IMR-90 (cell line): ENCODE measurements at places on chromosomes 12 and 14. TPM values are rescaled to one million over a fixed set of nuclear protein-coding genes. Genes with fewer than 3 reads are reported as not detected.
A peak's percentile ranks its signal among the peaks of the same experiment; 100 is the strongest.

GRCh38 chr14:59455411-59455810, 9.8 kb downstream of the GPR135 start:
- peaks cover 10% of the 10 kb centered on the region for H3K4me1 ChIP-seq
- peak; percentile 72 for DNase-seq
- peaks cover 21% of the 10 kb centered on the region for H3K36me3 ChIP-seq
- no peak overlapping the region for H3K4me3 ChIP-seq

DNA sequence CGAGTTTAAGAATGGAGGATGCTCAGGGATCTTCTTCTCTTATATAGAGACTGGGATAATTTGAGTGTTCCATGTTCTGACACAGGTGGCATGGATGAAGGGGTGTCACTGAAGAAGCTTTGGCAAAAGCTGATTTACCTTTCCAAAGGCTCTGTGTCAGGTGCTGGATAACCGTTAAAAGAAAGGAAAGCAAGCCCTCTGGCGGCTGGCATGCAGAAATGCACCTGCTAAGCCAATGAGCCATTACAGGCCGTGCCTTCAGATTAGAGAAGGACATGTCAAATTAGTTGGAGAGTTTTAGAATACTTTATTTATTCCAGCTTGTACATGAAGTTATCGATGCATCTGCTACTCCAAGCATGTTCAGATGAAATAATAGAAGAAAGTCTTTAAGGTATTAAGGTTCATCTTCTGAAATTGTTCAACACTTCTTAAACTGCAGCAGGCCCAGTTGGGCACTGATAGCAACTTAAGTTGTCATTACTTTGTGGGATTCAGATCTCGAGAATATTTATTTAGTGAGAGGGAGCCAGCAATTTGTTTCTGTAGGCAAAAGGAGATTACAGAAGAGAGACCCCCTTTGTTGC, 678.2 kb downstream of the NRXN3 start:
- H3K27me3 ChIP-seq = no peaks in the 10 kb centered on the region
- no peak overlapping the region for H3K27ac ChIP-seq
- peak; percentile 31 for DNase-seq

Gene COL2A1
- not detected in 2 replicates for total RNA-seq

GRCh38 chr14:52272375-52272774, 4.9 kb downstream of the PTGDR start:
- no peak overlapping the region for H3K4me3 ChIP-seq
- H3K4me1 ChIP-seq = peaks cover 4% of the 10 kb centered on the region; the same call in 1 of the 2 replicates
- H3K36me3 ChIP-seq = no peaks in the 10 kb centered on the region
- no peak overlapping the region for H3K27ac ChIP-seq
- DNase-seq = peak; percentile 40
- H3K27me3 ChIP-seq = peaks cover 29% of the 10 kb centered on the region

DNA sequence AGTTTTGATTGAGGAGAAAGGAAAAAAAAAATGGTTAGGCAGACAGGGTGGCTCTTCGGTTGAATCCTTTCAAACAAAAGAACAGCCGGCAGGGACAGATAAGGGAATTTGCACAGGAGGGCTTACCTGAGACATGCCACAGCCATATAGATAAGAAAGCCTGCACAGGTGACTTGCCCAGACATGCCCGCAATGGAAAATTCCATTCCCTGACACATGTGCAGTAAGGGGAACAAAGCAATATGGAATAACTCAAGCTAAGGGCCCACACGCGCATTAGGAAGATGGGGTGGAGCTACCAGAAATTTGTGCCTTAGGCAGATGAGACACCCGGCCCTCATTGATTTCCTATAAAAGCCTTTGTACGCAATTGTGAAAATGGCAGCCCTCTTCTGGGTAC, 86.7 kb downstream of the TMEM260 start:
- H3K27ac ChIP-seq = no peak overlapping the region
- H3K4me1 ChIP-seq = no peaks in the 10 kb centered on the region
- no peak for DNase-seq
- H3K4me3 ChIP-seq = no peak overlapping the region
- H3K27me3 ChIP-seq = peaks cover 2% of the 10 kb centered on the region; the same call in 1 of the 2 replicates

DNA sequence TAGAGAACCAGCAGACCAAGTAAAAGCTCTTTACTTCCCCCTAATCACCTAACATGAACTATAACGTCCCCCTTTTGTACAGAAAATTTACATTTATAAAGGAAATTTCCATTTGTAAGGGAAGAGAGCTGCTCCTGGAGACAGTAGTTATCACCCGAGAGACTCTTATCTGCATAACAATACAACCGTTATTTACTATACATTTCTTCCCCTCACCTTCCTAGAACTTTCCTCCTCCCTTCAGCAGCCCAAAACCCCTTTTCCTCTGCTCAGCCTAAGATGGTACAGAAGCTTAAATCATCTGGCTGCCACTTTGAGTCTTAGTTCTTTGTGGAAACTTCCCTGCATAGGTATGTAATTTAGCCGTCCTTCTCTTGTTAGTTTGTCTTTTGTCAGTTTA, 40.4 kb upstream of the ETV6 start:
- peaks cover 5% of the 10 kb centered on the region for H3K4me1 ChIP-seq
- H3K4me3 ChIP-seq = no peak overlapping the region
- H3K36me3 ChIP-seq = no peaks in the 10 kb centered on the region

Gene PRH2
- 0.28 TPM in 1 of 2 replicates, not detected in the other for total RNA-seq

Gene ADAMTS20
- not detected in 2 replicates for total RNA-seq

- no peaks in the 10 kb centered on the region for H3K36me3 ChIP-seq
- H3K4me1 ChIP-seq = no peaks in the 10 kb centered on the region
- no peak overlapping the region for H3K27ac ChIP-seq
- no peaks in the 10 kb centered on the region for H3K27me3 ChIP-seq
- H3K4me3 ChIP-seq = no peak overlapping the region
Observed at GRCh38 chr14:81625343-81625742, 91.7 kb upstream of the SEL1L start.

GRCh38 chr14:44803239-44803905, 158.4 kb downstream of the KLHL28 start:
- no peak overlapping the region for H3K4me3 ChIP-seq
- H3K36me3 ChIP-seq = no peaks in the 10 kb centered on the region
- peak; percentile 64 for DNase-seq
- no peaks in the 10 kb centered on the region for H3K4me1 ChIP-seq

Gene FAM222A
- under 0.01 TPM in 2 replicates for total RNA-seq

GRCh38 chr12:95637471-95638155, 86.3 kb upstream of the USP44 start:
- H3K4me3 ChIP-seq = no peak overlapping the region
- H3K27me3 ChIP-seq = no peaks in the 10 kb centered on the region
- peak; percentile 100 for DNase-seq

DNA sequence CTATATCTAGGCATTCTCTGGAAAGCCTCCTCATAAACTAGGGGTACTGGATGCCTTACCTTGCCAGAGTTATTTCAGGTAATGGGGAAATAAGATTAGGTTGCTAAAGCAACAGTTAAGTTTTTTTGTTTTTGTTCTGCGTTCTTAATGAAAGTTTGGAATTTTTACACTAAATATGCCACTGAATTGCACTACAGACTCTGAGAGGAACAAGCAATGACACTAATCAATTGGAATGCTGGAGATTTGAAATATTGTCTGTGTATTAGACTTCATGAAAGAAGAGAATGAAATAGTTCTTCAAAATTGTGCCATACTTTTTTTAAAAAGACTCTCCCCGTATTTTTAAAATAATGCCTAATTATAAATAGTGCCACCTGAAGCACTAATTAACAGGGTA, 287.8 kb downstream of the NAV3 start:
- no peak overlapping the region for H3K27ac ChIP-seq
- H3K36me3 ChIP-seq = peaks cover 9% of the 10 kb centered on the region
- peak; percentile 27 for DNase-seq
- no peaks in the 10 kb centered on the region for H3K27me3 ChIP-seq

DNA sequence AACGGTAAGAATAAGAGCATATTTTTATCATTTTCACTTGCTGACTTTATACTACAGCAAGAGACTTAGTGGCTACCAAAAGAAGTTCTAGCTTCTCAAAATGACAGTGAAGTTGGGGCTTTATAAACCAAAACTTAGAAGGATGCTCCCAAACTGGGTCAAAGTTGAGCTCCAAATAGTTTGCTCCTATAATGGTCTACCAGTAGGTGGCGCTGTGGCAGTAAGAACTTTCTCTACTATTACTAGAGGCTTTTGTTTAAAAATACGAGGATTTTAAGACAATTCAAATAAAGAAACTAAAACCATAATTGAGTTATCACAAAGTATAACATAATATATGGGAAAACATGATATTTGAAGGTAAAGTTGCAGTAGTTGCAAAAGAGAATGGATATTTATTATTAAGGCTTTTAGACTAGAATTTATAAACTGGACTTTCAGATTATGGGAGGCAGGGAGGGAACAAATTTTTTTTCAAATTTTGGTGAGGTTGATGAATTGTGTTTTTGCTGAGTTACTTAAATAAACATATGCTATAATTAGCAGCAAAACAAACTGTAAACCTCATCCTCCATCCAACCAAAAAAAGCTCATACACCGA, 75.0 kb downstream of the TGFB3 start:
- peaks cover 2% of the 10 kb centered on the region; the same call in 1 of the 2 replicates for H3K4me1 ChIP-seq
- H3K4me3 ChIP-seq = no peak overlapping the region
- no peaks in the 10 kb centered on the region for H3K27me3 ChIP-seq
- H3K27ac ChIP-seq = no peak overlapping the region

DNA sequence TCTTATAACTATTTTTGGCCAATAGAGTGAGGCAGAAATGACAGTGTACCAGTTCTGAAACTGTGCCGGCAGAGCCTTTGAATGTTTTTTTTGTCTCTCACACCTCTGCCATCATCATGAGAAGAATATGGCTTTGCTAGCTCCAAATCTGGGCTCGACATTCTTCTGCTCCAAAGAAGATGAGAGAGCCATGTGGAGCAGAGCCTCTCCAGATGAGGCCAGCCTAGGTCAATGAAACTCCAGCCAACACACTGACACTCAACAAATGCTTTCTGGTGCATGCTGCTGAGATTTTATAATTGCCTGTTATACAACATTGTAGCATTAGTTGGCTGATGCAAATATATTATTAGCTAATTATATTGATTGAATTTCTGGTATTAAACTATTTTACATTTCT, 154.7 kb downstream of the SLC38A4 start:
- no peak overlapping the region for H3K4me3 ChIP-seq
- DNase-seq = no peak
- H3K27me3 ChIP-seq = no peaks in the 10 kb centered on the region
- H3K4me1 ChIP-seq = peaks cover 2% of the 10 kb centered on the region
- H3K36me3 ChIP-seq = no peaks in the 10 kb centered on the region
- H3K27ac ChIP-seq = no peak overlapping the region

Gene SDS
- not detected in 2 replicates for total RNA-seq

Gene CLEC4D
- total RNA-seq = not detected in 2 replicates

DNA sequence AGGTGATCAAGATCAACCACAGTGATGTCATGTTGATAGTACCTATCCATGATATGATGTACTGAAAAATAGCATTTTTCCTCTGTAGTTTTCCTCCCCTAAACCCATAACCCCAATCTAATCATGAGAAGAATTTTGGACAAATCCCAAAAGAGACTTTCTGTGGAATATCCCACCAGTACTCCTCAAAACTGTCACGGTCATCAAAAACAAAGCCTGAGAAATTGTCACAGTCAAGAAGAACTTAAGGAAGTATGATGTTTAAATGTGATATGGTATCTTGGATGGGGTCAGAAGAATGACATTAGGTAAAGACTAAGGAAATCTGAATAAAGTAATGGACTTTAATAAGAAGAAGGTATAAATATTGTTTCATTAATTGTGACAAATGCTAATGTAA, 248.8 kb downstream of the RMST start:
- no peaks in the 10 kb centered on the region for H3K36me3 ChIP-seq
- no peaks in the 10 kb centered on the region for H3K27me3 ChIP-seq
- DNase-seq = no peak
- H3K4me1 ChIP-seq = no peaks in the 10 kb centered on the region
- no peak overlapping the region for H3K4me3 ChIP-seq

GRCh38 chr12:16358878-16359277, 11.4 kb downstream of the MGST1 start:
- peaks cover 2% of the 10 kb centered on the region; the same call in 1 of the 2 replicates for H3K4me1 ChIP-seq
- peaks cover 49% of the 10 kb centered on the region for H3K36me3 ChIP-seq
- DNase-seq = peak; percentile 34
- no peaks in the 10 kb centered on the region for H3K27me3 ChIP-seq

Gene DIABLO
- total RNA-seq = 102 and 104 TPM in 2 replicates

DNA sequence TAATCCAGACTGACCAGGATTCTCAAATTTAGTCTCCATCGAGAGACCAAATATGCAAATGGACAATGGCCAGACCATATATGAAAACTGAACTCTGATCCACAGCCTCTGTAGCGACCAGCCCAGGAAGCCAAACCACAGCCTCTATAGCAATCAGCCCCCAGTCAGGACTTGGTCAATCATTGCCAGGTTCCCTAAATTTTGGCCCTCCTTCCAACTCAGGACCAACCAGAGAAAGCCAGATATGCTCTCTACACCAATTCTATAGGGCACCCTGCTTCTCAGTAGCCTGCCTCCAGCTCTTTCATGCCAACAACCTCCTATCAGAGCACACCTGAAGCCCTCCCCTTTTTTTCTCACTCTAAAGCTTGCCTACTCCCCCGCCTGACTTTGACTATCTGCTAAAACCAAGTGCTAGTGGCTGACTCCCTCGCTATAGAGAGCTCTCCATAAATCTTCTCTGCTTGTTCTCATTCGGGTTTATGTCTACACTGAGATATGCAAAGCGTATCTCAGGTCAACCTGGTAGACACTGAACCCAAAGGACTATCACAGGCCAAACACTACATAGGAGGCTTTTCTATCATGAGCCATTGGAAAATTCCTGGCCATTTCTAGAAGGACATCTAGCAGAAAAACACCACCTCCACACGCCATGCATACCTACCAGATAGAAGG, 110.5 kb upstream of the FUT8 start:
- H3K27ac ChIP-seq = no peak overlapping the region
- no peaks in the 10 kb centered on the region for H3K27me3 ChIP-seq
- no peak for DNase-seq
- H3K36me3 ChIP-seq = no peaks in the 10 kb centered on the region
- peaks cover 3% of the 10 kb centered on the region; the same call in 1 of the 2 replicates for H3K4me1 ChIP-seq

- peaks cover 12% of the 10 kb centered on the region; the same call in 1 of the 2 replicates for H3K4me1 ChIP-seq
- H3K27ac ChIP-seq = peak within 1 kb of the TSS; percentile 68
- DNase-seq = peak; percentile 48
- H3K27me3 ChIP-seq = peaks cover 12% of the 10 kb centered on the region; the same call in 1 of the 2 replicates
Observed at GRCh38 chr14:96038920-96039632, at the start of gene C14orf132. Gene C14orf132, plus strand, starts transcription at chr14:96039362. Its CDS starts 139 bp downstream, at chr14:96039501.

DNA sequence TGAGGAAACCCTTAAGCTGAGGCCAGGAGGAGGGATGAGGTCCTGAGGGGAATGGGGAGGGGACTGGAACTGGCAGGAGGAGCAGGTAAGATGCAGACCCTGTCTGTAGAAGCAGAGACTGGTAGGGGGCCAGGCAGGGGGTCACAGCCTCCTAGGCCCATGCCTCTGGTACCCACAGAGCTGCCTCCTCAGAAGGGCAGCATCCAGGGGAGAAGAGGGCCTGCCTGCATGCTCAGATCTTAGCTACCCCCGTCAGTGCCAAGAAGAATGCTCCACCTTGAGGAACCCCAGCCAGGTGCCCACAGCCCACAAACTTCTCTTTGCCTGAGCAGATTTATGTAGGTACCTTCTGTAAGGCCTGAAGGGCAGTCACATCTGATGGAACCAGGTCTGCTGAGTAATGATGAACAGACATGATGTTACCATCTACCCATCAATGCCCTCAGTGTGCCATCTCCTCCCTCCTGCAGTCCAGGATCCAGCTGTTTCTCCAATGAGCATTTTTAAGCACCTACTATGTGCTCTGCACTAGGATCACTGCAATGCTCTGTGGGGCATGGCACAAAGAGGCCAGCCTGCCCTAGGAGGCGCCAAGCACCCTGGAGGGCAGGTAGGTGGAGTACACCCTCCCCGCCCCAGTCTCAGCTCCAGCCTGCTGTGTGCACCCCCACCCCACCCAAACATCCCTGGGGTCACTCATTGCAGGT, 24.8 kb upstream of the ZFP36L1 start:
- H3K27me3 ChIP-seq = no peaks in the 10 kb centered on the region
- peaks cover 24% of the 10 kb centered on the region for H3K4me1 ChIP-seq
- H3K27ac ChIP-seq = no peak overlapping the region
- H3K36me3 ChIP-seq = no peaks in the 10 kb centered on the region

Gene HOXC10
- not detected in 2 replicates for total RNA-seq
